ENCODE measurements at places on chromosomes 13 and 19. TPM values are rescaled to one million over a fixed set of nuclear protein-coding genes. Genes with fewer than 3 reads are reported as not detected.

- no peak for DNase-seq
These were observed 17.9 kb downstream of the DOT1L start for GRCh38 chr19:2181633-2181997.

The TLE2 gene
- polyA plus RNA-seq = 0.87 TPM

DNA sequence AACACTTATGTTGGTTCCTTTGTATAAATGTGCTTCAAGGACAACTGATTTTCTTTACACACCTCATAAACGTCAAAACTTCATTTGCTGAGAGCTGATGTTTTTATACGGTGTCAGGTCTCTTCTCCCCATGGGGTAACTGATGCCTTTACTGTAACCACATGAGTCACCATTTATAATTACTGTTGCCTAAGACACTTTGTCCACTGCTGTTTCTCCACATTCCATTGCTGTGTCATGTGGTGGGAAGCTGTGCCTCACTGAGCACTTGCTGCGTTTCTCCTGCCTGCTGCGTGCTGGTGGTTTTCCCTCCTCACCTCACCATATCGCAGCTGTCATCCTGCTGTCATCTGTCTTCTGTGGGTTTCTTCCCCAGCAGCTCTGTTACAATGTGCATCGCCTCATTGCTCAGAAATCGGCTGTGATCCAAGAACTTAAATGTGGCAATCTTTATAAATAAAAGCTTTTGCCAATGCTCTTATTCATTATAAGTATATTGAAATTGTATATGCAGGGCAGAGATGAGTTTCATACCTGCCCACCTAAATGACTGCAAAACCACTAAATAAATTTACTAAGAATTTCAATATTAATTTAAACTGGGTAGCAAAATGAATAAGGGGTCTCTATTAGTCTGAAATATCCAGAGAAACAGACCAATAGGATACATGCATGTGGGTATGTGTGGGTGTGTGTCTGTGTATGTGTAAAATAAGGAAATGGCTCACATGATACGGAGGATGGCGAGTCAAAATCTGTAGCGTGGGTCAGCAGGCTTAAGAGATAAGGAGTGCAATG is 547.0 kb upstream of the SLITRK5 start:
- DNase-seq = peak; percentile 98

DNA sequence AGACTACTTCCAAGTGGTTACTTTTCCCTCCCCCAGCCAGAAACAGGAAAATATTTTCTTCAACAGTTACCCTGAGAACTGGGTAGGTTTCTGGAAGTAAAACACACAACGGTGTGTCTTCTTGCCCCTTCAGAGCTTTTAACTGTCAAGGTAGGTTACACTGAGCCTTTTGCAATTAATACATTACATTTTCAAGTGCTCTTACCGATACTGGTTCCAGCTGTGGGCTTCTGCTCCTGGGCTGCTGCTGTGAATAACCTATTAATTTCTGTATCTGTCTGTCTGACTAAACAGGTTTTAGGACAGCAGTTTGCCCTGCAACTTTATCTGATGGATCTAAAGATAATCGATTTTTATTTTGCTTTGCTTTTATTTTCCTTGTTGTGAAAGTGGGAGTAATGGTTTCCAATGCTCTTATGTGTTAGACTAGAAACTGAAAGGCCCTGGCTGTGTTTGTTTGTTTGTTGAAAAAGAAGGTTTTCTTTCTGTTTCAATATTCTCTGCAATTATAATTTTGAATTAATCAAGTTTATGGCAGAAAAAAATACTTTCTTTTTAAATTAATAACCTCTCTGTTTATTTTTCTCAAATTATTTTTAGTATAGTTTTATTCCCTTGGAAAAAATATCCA is 196.7 kb upstream of the SLITRK6 start:
- no peak for DNase-seq

- DNase-seq = no peak
These were observed 690 bp upstream of the B3GNT8 start for GRCh38 chr19:41427647-41428480.

Measured in mammary epithelial cell (primary cell).